Cardiac muscle cell (in vitro differentiated cells and primary cell): ENCODE measurements at places on chromosomes 12 and 14. TPM values are rescaled to one million over a fixed set of nuclear protein-coding genes. Genes with fewer than 3 reads are reported as not detected.

Gene CMA1
- polyA plus RNA-seq, result not detected in 2 replicates

Gene KLRD1
- polyA plus RNA-seq, result 0.10 and 0.19 TPM in 2 replicates

Gene PLA2G1B
- not detected in 2 replicates for polyA plus RNA-seq

Gene TAS2R30
- polyA plus RNA-seq, result 0.17 TPM in 1 of 2 replicates, not detected in the other

Gene STAT6
- polyA plus RNA-seq, result 37.2 and 45.9 TPM in 2 replicates

Gene PRPH
- 1.1 and 1.8 TPM in 2 replicates for polyA plus RNA-seq

Gene ESYT1
- polyA plus RNA-seq, result 52.0 and 70.6 TPM in 2 replicates

GRCh38 chr12:105538880-105539279 lies 208.4 kb downstream of the C12orf75 start:
- DNase-seq, result peak; percentile 72

DNA sequence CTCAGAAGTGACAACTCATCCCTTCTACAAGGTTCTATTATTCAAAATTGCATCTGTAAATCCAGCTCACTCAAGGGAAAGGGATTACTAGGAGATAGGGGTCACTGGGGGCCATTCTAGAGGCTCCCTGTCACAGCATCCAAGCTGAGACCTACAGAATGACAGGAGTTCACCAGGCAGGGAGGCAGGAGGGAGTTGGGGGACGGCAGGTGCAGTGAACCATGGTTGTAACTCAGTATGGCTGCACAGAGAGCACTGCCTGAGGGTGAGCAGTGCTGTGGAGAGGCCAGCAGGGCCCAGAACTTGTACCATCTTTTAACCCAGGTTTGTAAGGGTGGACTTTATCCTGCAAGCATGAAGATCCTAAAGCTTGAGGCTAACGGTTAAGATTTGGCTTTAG lies 37.9 kb upstream of the SINHCAF start:
- DNase-seq, result no peak

DNA sequence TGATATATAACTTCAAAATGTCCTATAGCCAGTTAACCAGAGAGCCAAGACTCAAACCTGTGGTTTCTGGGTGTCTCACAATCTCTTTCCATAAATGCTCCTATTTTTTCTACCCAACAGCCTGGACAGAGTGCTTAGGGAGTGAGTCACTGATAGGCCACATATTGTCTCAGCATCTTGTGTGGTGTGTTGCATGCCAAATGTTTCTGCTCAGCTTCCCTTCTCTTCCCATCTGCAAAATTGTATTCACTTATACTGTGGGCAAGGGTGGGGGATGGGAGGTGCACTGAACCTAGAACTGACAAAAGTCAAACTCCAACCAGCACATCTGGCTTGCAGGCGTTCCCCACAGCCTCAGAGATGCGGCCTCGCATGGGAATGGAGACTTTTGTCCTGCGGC lies 123.3 kb downstream of the KCNA5 start:
- peak; percentile 94 for DNase-seq

- DNase-seq, result no peak
Observed at GRCh38 chr14:66563731-66564130, 55.8 kb downstream of the GPHN start.

DNA sequence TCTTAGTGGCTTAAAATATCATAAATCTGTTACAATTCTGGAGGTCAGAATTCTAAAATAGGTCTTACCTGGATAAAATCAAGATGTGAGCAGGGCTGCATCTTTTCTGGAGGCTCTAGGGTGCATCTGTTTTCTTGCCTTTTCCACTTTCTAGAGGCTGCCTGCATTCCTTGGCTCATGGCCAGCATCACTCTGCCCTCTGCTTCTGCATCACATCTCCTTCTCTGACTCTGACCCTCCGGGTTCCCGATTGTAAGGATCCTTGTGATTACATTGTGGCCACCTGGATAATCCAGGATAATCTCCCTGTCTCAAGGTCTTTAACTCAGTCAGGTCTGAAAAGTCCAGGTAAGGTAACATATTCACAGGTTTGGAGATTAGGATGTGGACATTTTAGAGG lies 11.0 kb upstream of the BMP4 start:
- DNase-seq, result no peak

DNA sequence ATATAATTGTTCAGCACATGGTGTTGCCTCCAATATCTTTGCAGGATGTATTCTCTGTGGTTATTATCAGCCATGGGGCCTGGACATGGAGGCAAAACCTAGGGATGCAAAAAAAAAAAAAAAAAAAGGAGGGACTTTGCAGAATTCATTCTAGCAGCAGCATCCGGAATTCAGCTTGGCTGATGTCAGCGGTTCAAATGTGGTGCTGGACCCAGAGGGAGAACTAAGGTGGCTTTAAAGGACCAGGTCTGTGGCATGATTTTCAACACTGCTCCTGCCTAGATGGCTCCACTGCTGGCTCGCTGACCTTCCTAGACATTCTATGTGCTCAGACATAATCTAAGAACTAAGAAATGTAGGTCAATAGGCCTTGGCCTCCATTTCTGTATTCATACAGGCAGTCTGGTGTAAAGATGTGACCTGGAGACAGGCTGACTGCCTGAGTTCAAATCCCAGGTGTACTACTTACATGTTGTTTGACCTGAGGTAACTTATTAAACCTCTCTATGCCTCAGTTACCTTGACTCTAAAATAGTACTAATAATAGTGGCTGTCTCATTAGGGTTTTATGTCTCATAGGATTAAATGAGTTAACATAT lies 108.6 kb downstream of the PPM1A start:
- DNase-seq, result no peak

DNA sequence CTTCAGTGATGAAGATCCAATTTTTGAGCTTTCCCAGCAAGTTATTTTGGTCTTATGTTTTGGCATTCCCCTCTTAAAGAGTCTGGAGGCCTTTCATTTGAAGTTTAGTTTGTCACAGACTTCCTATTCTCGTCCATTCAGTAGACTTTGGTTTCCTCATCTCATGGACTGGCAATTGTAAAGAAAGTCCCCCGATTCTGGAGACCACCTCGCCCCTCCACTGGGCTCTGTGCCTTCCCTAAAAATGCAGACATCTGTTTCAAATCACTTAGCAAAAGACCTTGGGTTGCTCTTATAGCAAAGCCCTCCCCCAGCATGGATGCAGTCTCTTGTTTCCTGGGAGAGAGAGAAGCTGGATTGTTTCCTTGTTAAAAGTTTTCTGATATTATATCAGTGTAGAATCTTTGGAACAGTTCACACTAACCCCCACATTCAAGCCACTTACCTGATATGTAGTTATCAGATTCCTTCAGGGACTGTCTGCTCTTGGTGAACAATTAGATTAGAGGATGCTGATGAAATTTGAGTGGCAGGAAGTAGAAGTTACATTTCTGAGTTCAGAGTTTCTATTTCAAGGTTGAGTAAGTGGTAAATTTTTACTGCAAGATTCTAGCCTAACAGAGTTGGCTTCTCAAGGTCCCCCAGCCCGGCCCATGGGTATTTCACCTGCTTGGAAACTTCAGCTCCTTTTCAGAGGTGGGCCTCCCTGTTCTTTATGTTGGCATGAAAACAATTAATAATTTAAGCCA lies 56.3 kb downstream of the PLXNC1 start:
- peak; percentile 18 for DNase-seq

DNA sequence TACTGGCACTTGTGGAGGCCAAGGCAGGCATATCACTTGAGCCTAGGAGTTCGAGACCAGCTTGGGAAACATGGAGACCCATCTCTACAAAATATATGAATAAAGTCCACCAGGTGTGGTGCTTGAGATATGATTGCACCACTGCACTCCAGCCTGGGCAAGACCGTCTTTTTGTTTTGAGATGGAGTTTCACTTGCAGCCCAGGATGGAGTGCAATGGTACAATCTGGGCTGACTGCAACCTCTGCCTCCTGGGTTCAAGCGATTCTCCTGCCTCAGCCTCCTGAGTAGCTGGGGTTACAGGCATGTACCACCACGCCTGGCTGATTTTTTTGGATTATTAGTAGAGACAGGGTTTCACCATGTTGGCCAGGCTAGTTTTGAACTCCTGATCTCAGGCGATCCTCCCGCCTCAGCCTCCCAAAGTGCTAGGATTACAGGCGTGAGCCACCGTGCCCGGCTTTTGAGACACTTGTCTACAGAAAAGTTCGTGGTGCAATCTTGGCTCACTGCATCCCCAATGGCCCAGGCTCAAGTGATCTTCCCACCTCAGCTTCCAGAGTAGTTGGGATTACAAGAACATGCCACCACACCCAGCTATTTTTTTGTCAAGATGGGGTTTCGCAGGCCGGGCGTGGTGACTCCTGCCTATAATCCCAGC lies 16.3 kb upstream of the ATP5F1B start:
- DNase-seq, result no peak

- DNase-seq, result no peak
Observed at GRCh38 chr12:48197549-48197970, 5.5 kb downstream of the OR10AD1 start.

GRCh38 chr12:59834659-59835474 lies 239.0 kb downstream of the SLC16A7 start:
- DNase-seq, result peak; percentile 53

DNA sequence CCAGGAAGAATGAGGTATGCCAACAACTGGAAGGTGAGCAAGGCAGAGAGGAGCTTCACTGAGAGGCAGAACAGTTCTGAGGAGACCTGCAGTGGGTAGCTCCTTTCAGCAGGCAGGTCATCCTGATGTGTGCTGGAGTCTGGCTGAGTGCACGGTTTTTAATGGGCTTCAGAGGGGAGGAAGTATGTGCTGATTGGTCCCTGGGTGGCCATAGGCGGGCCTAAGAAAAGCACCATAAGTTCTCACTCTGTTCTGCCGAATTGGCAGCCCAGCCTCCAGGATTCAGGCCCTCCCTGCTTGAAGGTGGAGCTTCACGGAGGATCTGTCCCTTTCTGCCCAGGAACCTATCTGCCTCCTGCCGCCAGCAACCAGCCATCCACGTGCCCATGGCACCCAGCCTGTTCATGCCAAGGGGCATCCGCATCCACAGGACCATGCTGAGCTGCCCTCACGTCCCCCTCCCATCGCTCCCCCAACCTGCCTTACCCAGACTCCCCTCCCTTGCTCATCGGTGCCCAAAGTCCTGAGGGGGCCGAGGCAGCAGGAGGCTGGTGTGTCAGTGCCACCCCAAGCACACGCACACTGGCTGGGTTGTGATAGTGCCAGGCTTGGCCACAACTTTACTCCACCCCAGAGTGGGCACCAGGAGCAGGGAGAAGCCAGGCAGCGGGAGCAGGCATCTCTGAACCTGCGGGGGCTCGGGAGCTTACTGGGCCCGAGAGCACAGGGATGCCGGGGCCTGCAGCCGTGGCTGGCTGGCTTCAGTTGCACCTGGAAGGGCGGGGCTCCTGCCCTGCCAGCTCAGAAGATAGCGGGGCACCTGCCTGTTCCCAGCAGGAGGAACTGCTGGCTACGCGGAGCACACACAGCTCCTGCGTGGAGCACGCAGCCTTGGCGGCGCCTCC lies 608.4 kb upstream of the FOXG1 start:
- no peak for DNase-seq

DNA sequence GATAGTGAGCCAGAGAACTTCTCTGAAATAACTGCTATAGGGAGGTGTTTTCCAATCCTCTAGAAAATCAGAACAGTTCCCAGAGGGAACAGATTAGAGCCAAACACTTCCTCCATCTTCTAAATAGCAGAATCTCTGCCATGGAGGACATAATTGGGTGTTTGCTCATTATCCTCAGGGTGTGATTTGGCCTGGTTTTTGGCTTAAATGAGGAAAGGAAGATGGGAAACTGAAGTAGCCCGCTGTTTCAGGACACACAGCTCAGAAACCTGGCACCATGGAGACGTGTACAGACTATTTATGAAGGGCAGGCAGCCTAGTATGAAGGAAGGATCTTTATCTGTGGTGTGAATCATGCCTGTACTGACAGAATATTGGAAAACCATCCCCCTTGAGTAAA lies 231.7 kb upstream of the PRKD1 start:
- no peak for DNase-seq

GRCh38 chr12:128709660-128710059 lies 114.1 kb downstream of the SLC15A4 start:
- DNase-seq, result no peak

- DNase-seq, result peak; percentile 41
Observed at GRCh38 chr12:92624236-92624635, 78.6 kb upstream of the PLEKHG7 start.

- peak; percentile 28 for DNase-seq
Observed at GRCh38 chr12:2411011-2411410, 358.2 kb downstream of the CACNA1C start.

DNA sequence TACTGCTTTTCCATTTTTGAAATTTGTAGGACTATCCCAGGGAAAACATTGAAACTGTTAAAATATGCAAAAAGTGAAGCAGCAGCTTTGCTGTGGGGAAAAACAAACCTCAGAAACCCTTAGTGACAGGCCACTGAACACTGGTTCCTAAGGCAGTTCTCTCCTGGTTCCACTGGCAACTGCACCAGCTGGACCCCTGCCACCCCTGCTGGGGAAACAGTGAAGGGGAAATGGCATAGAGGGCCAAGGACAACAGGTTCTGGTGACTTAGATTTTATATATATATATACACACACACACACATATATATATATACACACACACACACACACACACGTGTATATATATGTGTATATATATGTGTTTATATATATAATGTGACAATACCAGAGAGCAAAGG lies 16.2 kb upstream of the KRT7 start:
- DNase-seq, result no peak

GRCh38 chr14:68786491-68787091 lies 6.3 kb downstream of the ZFP36L1 start:
- DNase-seq, result peak; percentile 80

GRCh38 chr12:84745127-84745526 lies 167.5 kb downstream of the SLC6A15 start:
- DNase-seq, result no peak

- no peak for DNase-seq
Observed at GRCh38 chr12:131607658-131608447, 103.0 kb upstream of the SFSWAP start.

GRCh38 chr12:111687255-111687654 lies 1.4 kb downstream of the ACAD10 start:
- no peak for DNase-seq

DNA sequence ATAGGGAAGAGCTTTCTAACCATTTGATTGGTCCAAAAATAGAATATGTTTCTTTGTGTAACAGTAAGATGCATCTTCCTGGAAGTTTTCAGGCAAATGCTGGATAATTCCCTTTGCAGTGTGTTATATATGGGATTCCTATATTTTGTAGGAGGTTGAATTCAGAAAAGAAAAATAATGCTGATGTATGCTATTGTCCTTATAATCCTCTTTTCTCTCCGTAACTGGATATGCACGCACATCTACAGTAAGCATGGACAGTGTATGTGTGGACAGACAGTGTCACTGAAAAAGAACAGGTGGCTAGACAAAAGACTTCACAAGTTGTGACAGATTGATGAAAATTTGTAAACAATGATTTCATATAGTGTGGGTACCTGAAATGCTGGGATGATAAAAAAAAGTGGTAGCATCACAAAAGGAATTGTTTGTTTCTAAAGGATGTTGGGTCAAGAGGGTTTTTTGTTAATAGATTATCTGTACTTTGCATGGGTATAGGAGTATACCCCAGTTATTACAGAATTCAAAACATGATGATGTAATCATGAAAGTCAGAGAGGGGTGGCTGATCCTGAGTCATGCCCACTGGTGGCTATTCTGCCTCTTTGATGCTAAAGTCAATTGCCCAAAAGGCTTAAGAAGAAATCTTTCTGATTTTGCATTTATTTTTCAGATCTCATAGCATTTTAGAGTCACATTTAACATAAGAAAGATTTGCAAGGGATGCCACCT lies 160.7 kb upstream of the TMTC1 start:
- no peak for DNase-seq

GRCh38 chr14:34502001-34502400 lies 37.5 kb downstream of the EAPP start:
- peak; percentile 47 for DNase-seq

GRCh38 chr12:130877333-130877732 lies 5.5 kb downstream of the RAN start:
- DNase-seq, result no peak

- DNase-seq, result no peak
Observed at GRCh38 chr12:115336506-115336905, 652.5 kb upstream of the TBX3 start.
